ENCODE measurements at places on chromosomes 5 and 9.
A peak's percentile ranks its signal among the peaks of the same experiment; 100 is the strongest.

DNA sequence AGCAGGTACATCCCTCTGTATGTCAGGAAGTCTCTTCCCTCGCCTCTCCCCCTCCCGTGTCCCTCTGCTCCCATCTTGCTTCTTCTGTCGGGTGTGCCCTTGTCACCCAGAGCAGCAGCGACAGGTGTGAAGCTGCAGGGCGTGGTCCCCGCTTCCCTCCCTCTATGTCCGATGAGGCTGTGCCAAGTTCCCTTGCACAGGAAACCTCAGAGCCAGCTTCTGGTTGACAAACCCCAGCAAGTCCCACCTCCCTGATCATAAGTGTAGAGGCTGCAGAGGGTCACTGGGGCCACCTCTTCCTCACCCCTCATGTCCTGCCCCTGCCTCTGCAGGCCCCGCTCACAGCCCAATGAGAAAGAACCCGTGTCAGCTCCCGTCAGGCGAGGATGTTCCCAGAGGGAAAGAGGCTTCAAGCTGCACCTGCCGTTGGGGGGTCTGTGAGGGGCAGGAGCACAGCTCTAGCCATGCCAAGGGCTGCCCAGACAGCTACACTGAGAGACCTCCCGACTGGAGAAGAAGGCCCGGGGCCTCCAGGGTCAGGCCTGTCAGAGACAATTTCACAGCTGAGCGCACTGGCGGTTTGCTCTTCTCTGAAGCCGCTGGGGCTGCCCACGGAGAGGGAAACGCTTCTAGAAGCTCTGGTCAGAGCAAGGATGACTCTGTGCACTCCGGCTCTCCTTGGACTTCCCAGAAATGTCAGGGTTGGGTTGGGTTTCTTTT lies 73.3 kb downstream of the AK8 start:
- no peak for DNase-seq

DNA sequence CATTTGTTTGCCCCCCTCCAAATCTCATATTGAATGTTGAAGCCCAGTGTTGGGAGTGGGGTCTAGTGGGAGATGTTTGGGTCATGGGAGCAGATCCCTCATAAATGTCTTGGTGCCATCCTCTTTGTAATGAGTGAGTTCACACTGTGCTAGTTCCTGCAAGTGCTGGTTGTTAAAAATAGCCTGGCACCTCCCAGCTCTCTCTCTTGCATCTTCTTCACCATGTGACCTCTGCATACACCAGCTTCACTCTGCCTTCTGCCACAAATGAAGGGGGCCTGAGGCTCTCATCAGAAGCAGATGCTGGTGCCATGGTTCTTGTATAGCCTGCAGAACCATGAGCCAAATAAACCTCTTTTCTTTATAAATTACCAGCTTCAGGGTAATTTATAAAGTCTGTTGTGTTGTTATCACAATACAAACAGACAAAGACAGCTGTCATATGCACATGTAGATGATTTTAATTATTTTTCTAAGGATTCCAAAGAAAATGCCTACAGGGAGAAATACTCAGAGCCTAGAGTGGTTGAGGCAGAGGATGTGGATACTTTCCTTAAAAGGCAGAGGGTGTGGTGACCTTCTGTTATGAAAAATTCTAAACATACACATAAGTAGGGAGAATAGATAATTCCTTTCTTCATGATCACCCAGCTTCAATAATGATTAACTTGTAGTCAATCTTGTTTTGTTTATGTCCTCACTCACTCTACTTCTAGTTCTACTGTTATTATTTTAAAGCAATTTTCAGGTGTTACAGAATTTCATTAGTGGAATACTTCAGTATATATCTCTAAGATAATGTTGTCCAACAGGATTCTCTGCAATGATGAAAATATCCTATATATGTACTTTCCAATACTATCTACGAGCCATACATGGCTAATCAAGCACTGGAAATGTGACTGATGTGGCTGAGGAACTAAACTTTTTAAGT lies 75.1 kb upstream of the RANBP6 start:
- DNase-seq = no peak

DNA sequence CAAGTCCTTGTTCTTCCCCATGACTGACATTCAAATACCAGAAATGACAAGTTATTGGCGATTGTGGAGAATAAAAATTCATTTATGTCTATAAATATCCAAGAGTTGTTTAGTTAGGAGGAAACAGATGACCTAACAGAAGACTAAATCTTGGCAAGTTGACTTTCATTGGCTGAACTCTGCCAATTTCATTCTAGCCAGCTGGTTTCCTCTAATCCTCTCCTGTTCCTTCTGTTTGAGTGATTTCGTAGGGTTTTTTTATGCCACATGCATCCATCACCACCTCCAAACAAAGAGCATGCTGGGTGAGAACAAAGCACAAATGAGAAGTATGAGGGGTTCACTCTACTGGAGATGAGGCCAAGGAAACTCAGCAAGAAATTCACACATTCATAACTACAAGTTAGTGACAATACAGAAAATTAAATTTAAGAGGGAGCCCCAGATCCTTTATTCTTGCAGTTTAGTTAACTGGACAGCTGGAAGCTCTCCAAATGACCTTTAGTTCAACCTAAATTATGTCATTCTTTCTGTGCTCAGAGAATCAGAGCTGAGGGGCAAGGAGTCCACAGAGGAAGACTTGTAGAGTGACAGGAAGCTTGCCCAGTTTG lies 932.0 kb downstream of the TLE4 start:
- DNase-seq = no peak

DNA sequence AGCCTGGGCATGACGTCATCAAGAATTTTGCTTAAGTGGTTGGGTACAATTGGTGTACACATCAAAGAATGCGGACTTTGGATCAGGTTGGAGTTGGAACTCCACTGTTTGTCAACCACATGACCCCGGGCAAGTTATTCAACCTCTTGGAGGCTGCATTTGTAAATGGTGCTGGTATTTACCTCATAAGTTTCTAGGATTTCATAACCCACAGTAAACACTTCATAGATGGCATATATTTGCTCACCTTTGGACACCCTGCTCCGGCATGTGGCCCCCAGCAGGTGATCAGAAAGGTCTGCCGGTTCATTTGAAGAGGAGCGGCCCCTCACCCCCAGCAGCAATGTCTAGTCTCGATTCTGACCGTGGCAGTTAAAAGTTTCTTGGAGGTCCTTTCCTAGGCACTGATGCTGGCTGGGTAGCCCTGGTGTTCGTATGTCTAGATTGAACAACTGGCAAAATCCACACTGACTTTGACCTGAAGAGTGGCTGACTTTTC lies 60.6 kb downstream of the IL6ST start:
- DNase-seq = no peak

DNA sequence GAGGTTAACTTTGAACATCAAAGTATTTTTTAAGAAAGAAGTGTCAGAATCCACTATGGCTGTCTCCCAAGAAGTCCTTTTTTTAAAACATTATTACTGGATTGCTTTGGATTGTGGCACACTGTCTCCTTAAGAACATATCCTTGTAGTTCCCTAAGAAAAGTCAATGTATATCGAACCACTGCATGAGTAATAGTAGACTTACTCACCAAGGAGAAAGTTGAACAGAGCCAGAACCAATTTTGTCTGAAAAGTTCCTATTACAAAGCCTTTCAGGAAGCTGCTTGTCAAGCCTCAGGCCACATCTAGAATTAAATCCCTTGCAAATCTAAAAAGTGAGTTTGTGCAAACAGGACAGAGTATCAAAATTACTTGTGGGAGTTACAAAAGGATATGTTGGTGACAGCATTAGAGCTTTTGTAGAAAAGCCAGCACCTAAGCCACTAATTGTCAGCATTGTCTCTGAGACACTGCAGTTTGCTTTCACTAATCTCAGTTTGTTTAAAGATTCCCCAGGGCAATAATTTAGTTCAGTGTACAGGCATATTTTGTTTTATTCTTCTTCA lies 195.4 kb downstream of the MPDZ start:
- peak; percentile 26 for DNase-seq

GRCh38 chr5:172437445-172438318 lies 16.6 kb downstream of the SH3PXD2B start:
- DNase-seq = peak; percentile 83

- DNase-seq = no peak
Observed at GRCh38 chr5:130295235-130295634, 391.0 kb downstream of the CHSY3 start.

- DNase-seq = no peak
Observed at GRCh38 chr5:97044052-97044451, 98.4 kb downstream of the LIX1 start.
